ENCODE measurements at places on chromosomes 16 and 17.

GRCh38 chr16:767743-768235, 7.3 kb downstream of the MSLN start:
- no peak overlapping the region for H3K4me3 ChIP-seq
- no peaks in the 10 kb centered on the region for H3K27me3 ChIP-seq
- H3K36me3 ChIP-seq: no peaks in the 10 kb centered on the region

GRCh38 chr17:82570277-82570676, 50.7 kb downstream of the FOXK2 start:
- no peak overlapping the region for H3K27ac ChIP-seq
- no peaks in the 10 kb centered on the region for H3K4me1 ChIP-seq
- DNase-seq: no peak
- peaks cover 85% of the 10 kb centered on the region for H3K36me3 ChIP-seq

- no peak for DNase-seq
- H3K36me3 ChIP-seq: no peaks in the 10 kb centered on the region
- no peaks in the 10 kb centered on the region for H3K4me1 ChIP-seq
Observed at GRCh38 chr17:39737760-39738567, at the start of gene GRB7. Gene GRB7, plus strand, starts transcription at chr17:39737938. Its CDS starts 4,364 bp downstream, at chr17:39742302.

- DNase-seq: no peak
- H3K4me1 ChIP-seq: peaks cover 7% of the 10 kb centered on the region
- no peak overlapping the region for H3K4me3 ChIP-seq
- H3K27ac ChIP-seq: no peak overlapping the region
Observed at GRCh38 chr17:49409066-49409465, 5.6 kb downstream of the PHB1 start.

DNA sequence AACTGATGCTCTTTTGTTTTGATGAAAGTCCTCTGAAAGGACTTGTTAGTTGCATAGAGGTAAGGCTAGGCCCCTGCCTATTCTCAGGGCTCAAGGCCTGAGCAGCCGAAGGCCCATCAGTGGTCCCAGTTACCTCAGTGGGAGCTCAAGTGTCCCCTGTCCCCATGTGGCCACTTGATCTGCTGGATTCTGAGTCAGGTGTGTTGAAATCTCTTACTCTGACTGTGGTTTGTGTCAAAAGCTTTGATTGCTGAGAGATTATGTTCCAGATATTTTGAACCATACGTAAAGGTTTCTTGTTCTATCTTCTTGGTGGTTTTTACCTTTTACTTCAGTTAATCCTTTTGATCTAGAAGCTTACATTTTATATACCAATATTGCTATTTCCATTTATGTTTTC, 191.7 kb downstream of the LGALS9B start:
- no peaks in the 10 kb centered on the region for H3K36me3 ChIP-seq
- H3K27ac ChIP-seq: no peak overlapping the region
- H3K4me1 ChIP-seq: peaks cover 3% of the 10 kb centered on the region
- H3K27me3 ChIP-seq: no peaks in the 10 kb centered on the region
- H3K4me3 ChIP-seq: no peak overlapping the region

DNA sequence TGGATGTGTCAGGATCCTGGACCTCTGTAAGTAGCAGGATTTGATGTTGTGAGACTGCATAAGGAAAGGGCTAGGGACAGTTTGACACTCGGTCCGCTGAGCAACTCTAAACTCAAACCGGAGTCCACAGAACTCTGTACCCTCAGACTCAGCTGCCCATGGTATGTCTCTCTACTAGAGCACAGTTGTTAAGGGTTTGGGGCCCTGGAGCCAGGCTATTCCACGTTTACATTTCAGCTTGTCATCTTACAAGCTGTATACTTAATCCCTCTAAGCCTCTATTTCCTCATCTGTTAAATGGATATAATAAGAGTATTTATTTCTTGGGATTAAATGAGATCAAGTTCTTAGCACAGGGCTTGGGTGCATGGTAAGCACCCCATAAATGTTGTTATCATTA, 27.9 kb downstream of the HOXB1 start:
- no peaks in the 10 kb centered on the region for H3K36me3 ChIP-seq
- H3K4me1 ChIP-seq: no peaks in the 10 kb centered on the region
- H3K27ac ChIP-seq: no peak overlapping the region
- no peaks in the 10 kb centered on the region for H3K27me3 ChIP-seq

GRCh38 chr16:81553080-81553813, 108.6 kb downstream of the CMIP start:
- no peak for DNase-seq
- no peaks in the 10 kb centered on the region for H3K27me3 ChIP-seq
- no peak overlapping the region for H3K4me3 ChIP-seq
- no peaks in the 10 kb centered on the region for H3K36me3 ChIP-seq
- no peaks in the 10 kb centered on the region for H3K4me1 ChIP-seq

DNA sequence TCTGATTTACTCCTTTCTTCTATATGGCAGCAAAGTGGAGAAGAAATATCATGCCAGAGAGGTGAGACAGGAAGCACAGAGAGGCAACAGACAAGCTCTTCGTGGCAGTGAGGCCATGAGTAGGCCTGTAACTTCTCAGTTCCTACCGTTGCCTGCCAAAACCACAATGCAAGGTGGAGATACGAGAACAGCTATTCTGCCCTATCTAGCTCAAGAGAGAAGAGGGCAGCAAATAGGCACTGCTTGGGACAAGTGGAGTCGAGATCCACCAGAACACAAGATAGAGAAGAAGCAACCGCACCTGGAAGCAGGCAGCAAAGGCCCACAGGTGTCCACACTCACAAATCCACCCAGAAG, 24.8 kb downstream of the RANBP10 start:
- DNase-seq: no peak
- no peaks in the 10 kb centered on the region for H3K36me3 ChIP-seq
- no peak overlapping the region for H3K27ac ChIP-seq
- H3K4me3 ChIP-seq: no peak overlapping the region
- H3K27me3 ChIP-seq: no peaks in the 10 kb centered on the region
- no peaks in the 10 kb centered on the region for H3K4me1 ChIP-seq

- DNase-seq: no peak
- peak overlapping the region; percentile 93 for H3K27ac ChIP-seq
- peaks cover 13% of the 10 kb centered on the region for H3K4me1 ChIP-seq
- H3K27me3 ChIP-seq: no peaks in the 10 kb centered on the region
- peak overlapping the region; percentile 78 for H3K4me3 ChIP-seq
Observed at GRCh38 chr16:24728891-24729242, 584 bp upstream of the TNRC6A start.

DNA sequence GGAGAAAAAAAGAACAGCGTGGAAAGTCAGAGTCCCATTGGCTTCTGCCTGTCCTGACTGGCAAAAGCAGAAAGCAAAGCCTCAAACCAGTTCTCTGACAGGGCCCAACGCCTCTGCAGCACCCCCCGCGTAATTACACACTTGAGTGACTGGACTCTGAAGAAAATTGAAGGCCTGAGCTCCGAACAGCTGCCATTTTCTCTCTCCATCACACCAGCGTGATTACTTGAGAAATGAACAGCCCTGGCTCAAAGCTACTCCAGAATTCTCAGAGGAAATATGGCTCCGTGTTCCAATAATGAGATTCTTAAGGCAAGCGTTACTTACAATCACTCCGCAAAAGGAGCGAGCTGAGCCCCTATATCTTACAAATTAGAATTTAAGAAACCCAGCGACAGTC, 142.7 kb upstream of the C17orf78 start:
- H3K27me3 ChIP-seq: no peaks in the 10 kb centered on the region
- no peak for DNase-seq
- no peaks in the 10 kb centered on the region for H3K4me1 ChIP-seq
- peaks cover under 1% of the 10 kb centered on the region for H3K36me3 ChIP-seq

DNA sequence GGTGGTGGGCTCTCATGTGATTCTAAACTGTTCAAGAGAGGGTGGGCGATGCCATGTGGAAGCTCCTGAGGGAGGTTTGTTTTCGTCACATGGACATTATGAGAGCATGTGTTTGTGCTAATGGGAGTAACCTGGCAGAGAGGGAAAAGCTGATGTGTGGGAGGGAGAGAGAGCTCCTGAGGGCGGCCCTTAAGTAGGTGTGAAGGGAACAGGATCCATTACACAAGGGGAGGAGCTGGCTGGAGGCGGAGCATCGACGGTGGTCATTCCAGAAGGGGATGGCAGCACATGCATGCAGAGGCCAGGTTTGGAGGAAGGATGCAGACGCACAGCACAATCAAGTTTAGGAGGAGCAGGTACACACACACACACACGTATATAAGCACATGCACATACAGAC, 197.5 kb downstream of the RPTOR start:
- no peak overlapping the region for H3K4me3 ChIP-seq
- H3K27me3 ChIP-seq: no peaks in the 10 kb centered on the region
- no peaks in the 10 kb centered on the region for H3K4me1 ChIP-seq
- no peaks in the 10 kb centered on the region for H3K36me3 ChIP-seq
- no peak overlapping the region for H3K27ac ChIP-seq

- H3K27ac ChIP-seq: no peak overlapping the region
- H3K27me3 ChIP-seq: no peaks in the 10 kb centered on the region
- no peaks in the 10 kb centered on the region for H3K4me1 ChIP-seq
- DNase-seq: peak; percentile 25
Observed at GRCh38 chr16:30741461-30741914, 6.7 kb upstream of the PHKG2 start.
